Effector CD4-positive, alpha-beta T cell (primary cell): ENCODE measurements at places on chromosomes 12 and 14.

DNA sequence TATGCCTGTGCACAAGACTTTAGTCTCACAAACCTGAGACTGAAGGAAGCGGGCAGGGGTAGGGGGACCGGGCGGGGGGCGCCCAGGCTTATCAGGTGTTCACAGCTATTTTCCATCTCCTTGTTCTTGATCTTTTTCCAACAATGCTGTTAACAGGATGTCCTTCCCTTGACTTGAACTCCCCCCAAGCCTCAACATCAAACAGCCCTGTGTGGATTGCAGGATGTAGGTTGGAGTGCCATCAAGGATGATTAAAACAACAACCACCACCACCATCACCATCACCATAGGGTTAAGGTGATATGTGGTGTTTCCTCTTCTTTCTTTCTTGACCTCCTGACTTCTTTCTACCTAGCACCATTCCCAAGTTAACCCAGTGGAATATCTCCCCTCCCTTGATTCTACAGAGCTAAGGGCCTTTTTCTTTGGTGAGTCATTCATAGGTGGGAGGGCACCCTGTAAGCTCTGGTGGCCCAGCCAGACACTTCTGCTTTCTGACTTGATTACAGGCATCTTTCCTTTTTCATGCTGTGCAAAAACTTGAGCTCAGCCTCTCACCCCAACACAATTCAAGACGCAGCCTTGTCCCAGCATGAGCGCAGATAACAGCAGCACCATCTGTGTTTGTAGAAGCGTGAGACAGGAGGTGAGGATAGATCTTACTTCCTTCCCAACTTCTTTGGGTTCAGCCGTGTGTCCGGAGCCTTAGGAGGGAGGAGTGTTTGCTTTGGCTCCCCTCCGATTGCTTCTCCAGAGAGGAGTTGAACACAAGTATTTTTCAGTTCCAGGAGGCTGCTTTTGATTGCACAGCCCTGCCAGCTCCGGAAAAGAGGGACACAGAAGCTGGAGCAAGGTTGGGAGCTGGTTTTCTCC lies 26.8 kb downstream of the FLVCR2 start:
- DNase-seq = no peak

- no peak for DNase-seq
Observed at GRCh38 chr14:75271514-75271913, 7.1 kb upstream of the FOS start.

GRCh38 chr12:19726122-19726521 lies 286.8 kb downstream of the AEBP2 start:
- DNase-seq = no peak

GRCh38 chr12:132445884-132446632 lies 43.9 kb upstream of the FBRSL1 start:
- DNase-seq = peak; percentile 81
